Left ventricle myocardium inferior (tissue), 1 donor: ENCODE measurements at places on chromosomes 3 and 15. TPM values are rescaled to one million over a fixed set of nuclear protein-coding genes. Genes with fewer than 3 reads are reported as not detected.

DNA sequence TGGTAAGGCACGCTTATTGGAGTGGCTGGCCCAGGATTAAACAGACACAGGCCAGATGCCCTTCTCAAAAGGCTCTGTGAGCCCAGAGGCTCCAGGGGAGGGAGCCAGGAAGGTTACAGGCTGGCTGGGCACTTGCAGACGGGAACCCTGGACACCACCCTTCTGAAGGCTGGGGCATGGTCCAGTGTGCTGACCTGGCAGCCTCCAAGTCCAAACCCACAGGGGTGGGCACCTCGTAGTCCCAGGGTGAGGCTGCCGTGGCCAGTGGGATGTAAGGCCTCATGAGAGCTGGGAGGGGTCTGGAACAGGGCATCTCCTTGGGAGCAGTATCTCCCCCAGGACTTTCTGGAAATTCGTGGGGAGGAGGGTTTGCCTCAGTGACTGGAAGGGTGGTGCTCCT is 19.6 kb downstream of the EFCC1 start:
- H3K4me1 ChIP-seq = peaks cover 79% of the 10 kb centered on the region
- peak overlapping the region; percentile 81 for H3K27ac ChIP-seq
- H3K27me3 ChIP-seq = no peaks in the 10 kb centered on the region
- no peak overlapping the region for H3K4me3 ChIP-seq
- H3K36me3 ChIP-seq = no peaks in the 10 kb centered on the region

DNA sequence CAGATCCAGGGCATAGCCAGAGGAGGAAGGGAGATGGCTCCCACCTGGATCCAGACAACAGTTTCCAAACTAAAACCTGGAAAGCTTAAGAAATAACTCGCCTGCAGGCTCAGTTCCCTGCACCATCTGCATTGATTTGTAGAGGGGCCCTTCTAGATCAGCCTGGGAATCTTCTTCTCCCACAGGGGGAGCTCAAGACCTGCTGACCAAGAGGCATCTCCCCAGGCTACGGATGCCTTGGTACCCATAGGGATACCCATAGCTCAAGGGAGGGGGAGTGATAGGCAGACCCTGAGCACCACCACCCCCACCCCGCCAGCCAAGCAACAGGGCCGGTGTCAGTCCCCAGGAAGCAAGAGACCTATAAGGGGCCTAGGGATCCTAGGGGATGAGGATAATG is 28.0 kb upstream of the DCLK3 start:
- H3K36me3 ChIP-seq = no peaks in the 10 kb centered on the region
- DNase-seq = no peak
- H3K4me3 ChIP-seq = no peak overlapping the region
- H3K4me1 ChIP-seq = no peaks in the 10 kb centered on the region
- H3K27me3 ChIP-seq = no peaks in the 10 kb centered on the region

- H3K4me3 ChIP-seq = no peak overlapping the region
- no peaks in the 10 kb centered on the region for H3K36me3 ChIP-seq
- no peak overlapping the region for H3K27ac ChIP-seq
- H3K27me3 ChIP-seq = no peaks in the 10 kb centered on the region
- DNase-seq = no peak
Measured at GRCh38 chr3:68176600-68176999, 522.2 kb upstream of the SUCLG2 start.

DNA sequence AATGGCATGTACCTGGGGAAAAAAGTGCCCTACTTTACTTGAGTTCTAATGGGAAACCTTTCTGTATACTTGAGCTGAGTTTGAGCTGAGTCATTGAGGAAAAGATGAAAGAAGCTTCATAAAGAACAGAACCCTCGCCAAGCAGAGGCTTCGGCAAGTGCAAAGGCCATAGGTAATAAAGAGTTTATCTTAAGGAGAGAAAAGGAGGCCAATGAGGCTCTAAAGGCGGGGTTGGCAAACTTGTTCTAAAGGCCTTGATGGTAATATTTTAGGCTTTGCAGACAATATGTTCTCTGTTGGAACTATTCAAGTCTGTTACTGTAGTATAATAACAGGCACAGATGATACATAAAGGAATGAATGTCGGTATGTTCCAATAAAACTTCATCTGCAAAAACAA is 17.6 kb upstream of the TRAT1 start:
- no peak for DNase-seq
- H3K27me3 ChIP-seq = no peaks in the 10 kb centered on the region
- H3K4me3 ChIP-seq = no peak overlapping the region
- no peaks in the 10 kb centered on the region for H3K36me3 ChIP-seq
- H3K27ac ChIP-seq = no peak overlapping the region

GRCh38 chr3:38834717-38835116 is 18.7 kb upstream of the SCN10A start:
- H3K4me3 ChIP-seq = no peak overlapping the region
- H3K27me3 ChIP-seq = no peaks in the 10 kb centered on the region
- H3K27ac ChIP-seq = peak overlapping the region; percentile 58
- DNase-seq = no peak
- no peaks in the 10 kb centered on the region for H3K36me3 ChIP-seq

- H3K36me3 ChIP-seq = peaks cover 22% of the 10 kb centered on the region
- H3K4me1 ChIP-seq = no peaks in the 10 kb centered on the region
- no peak for DNase-seq
- H3K4me3 ChIP-seq = no peak overlapping the region
Measured at GRCh38 chr15:49328941-49329340, 94.1 kb upstream of the FGF7 start.

- H3K4me1 ChIP-seq = no peaks in the 10 kb centered on the region
- H3K36me3 ChIP-seq = no peaks in the 10 kb centered on the region
- H3K27me3 ChIP-seq = no peaks in the 10 kb centered on the region
- H3K27ac ChIP-seq = no peak overlapping the region
- no peak for DNase-seq
Measured at GRCh38 chr15:60843482-60843881, 364.5 kb upstream of the ICE2 start.

- no peaks in the 10 kb centered on the region for H3K27me3 ChIP-seq
- H3K4me1 ChIP-seq = peaks cover 30% of the 10 kb centered on the region
- no peak for DNase-seq
- H3K27ac ChIP-seq = no peak overlapping the region
- no peaks in the 10 kb centered on the region for H3K36me3 ChIP-seq
Measured at GRCh38 chr15:62953496-62954045, 89.0 kb upstream of the TPM1 start.

GRCh38 chr15:96416934-96417759 is 86.6 kb downstream of the NR2F2 start:
- peaks cover 17% of the 10 kb centered on the region for H3K4me1 ChIP-seq
- DNase-seq = no peak
- peaks cover 100% of the 10 kb centered on the region for H3K27me3 ChIP-seq
- no peak overlapping the region for H3K27ac ChIP-seq

DNA sequence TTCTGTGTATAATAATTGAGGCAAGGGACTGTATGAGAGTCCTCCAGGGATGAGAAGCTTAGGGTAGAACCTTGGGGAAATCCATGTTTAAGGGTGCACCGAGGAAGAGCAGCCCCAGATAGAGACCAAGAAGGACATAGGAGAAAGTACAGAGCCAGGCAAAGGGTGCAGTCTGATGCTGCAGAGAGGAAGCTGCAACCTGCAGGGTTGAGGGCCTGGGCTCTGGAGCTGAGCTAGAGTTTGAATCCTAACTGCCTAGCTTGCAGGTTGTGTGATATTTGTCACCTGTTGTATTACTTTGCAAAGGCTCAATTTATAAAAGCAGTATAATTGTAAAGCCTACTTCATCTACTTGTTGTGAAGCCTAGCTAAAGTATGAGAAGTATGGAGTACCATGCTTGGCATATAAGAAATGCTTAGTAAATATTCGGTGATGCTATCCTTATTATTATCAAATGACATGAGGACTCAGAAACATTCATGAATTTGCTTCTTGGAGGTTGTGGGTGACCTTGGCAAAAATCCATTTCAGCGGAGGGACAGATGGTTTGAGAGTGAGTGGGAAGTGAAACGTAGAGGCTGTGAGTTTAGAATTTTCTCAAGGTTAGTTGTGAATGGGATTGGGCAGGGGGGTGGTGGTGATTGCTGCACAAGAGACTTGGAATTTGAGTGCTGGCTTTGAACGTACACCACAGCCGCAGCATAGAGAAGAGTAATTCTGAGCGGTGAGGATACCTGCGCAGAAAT is 43.8 kb downstream of the PLCL2 start:
- H3K4me3 ChIP-seq = no peak overlapping the region
- H3K4me1 ChIP-seq = peaks cover 56% of the 10 kb centered on the region
- no peak overlapping the region for H3K27ac ChIP-seq
- H3K36me3 ChIP-seq = peaks cover 6% of the 10 kb centered on the region
- no peaks in the 10 kb centered on the region for H3K27me3 ChIP-seq

GRCh38 chr15:101185336-101185735 is 66.5 kb downstream of the CHSY1 start:
- peaks cover 82% of the 10 kb centered on the region for H3K4me1 ChIP-seq
- DNase-seq = no peak
- H3K4me3 ChIP-seq = no peak overlapping the region
- H3K27me3 ChIP-seq = no peaks in the 10 kb centered on the region
- peak overlapping the region; percentile 87 for H3K27ac ChIP-seq

DNA sequence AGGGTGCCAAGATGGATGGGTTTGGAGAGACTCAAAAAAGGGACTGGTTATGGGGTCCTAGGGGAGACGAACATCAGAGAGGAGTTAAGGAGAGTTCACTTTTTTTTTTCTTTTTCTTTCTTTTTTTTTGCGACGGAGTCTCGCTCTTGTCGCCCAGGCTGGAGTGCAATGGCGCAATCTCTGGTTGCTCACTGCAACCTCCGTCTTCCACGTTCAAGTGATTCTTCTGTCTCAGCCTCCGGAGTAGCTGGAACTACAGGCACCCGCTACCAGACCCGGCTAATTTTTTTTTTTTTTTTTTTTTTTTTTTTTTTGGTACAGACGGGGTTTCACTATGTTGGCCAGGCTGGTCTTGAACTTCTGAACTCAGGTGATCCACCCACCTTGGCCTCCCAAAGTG is 1.2 kb downstream of the SPINT1 start:
- peak overlapping the region; percentile 68 for H3K4me3 ChIP-seq
- peaks cover 18% of the 10 kb centered on the region for H3K4me1 ChIP-seq
- DNase-seq = no peak
- H3K36me3 ChIP-seq = no peaks in the 10 kb centered on the region

DNA sequence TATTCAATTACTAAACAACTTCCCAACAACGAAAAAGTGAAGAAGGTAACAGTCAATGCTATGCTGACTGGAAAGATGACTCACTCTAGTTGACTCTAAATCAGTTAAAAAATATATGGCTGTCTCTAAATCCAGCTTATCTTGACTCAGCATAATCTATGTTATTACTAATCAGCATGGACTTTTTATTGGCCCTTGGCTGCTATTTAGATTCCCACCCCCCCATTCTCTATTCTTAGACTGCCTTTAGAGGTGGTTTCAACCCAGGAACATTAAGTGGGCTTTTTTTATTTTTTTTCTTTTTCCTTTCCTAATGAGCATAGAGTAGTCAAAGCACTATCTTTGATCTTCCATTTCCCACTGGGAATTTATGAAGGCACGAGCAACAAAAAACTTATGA is 1.9 kb downstream of the PCOLCE2 start:
- no peak for DNase-seq
- H3K27ac ChIP-seq = no peak overlapping the region
- peak overlapping the region; percentile 76 for H3K4me3 ChIP-seq
- peaks cover 33% of the 10 kb centered on the region for H3K4me1 ChIP-seq
- no peaks in the 10 kb centered on the region for H3K36me3 ChIP-seq

- H3K27ac ChIP-seq = no peak overlapping the region
- no peaks in the 10 kb centered on the region for H3K27me3 ChIP-seq
- H3K4me1 ChIP-seq = peaks cover 18% of the 10 kb centered on the region
- no peak overlapping the region for H3K4me3 ChIP-seq
- DNase-seq = no peak
- H3K36me3 ChIP-seq = no peaks in the 10 kb centered on the region
Measured at GRCh38 chr15:68252925-68253534, 23.5 kb upstream of the CLN6 start.

- H3K27me3 ChIP-seq = peaks cover 8% of the 10 kb centered on the region
- H3K4me3 ChIP-seq = peak overlapping the region; percentile 71
- DNase-seq = peak; percentile 45
- peak overlapping the region; percentile 84 for H3K27ac ChIP-seq
- H3K4me1 ChIP-seq = peaks cover 56% of the 10 kb centered on the region
- no peaks in the 10 kb centered on the region for H3K36me3 ChIP-seq
Measured at GRCh38 chr3:192409201-192409837, 318.0 kb downstream of the FGF12 start.

DNA sequence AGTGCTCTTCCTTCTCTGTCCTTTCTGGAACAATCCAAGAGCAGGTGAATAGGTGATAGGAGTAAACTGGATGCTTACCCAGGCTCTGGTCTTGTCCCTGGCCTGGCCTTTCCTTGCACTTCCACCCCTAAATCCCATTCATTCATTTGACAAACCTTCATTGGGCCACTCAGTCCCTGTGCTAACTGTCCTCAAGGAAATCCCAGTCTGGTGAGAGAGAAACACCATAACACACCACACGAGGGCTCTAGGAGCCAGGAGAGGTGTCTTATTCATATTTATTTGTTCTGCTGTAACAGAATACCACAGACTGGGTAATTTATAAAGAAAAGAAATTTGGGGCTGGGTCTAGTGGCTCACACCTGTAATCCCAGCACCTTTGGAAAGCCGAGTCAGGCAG is 22.8 kb downstream of the EFCC1 start:
- H3K27me3 ChIP-seq = no peaks in the 10 kb centered on the region
- H3K4me3 ChIP-seq = no peak overlapping the region
- DNase-seq = no peak
- H3K27ac ChIP-seq = peak overlapping the region; percentile 81

DNA sequence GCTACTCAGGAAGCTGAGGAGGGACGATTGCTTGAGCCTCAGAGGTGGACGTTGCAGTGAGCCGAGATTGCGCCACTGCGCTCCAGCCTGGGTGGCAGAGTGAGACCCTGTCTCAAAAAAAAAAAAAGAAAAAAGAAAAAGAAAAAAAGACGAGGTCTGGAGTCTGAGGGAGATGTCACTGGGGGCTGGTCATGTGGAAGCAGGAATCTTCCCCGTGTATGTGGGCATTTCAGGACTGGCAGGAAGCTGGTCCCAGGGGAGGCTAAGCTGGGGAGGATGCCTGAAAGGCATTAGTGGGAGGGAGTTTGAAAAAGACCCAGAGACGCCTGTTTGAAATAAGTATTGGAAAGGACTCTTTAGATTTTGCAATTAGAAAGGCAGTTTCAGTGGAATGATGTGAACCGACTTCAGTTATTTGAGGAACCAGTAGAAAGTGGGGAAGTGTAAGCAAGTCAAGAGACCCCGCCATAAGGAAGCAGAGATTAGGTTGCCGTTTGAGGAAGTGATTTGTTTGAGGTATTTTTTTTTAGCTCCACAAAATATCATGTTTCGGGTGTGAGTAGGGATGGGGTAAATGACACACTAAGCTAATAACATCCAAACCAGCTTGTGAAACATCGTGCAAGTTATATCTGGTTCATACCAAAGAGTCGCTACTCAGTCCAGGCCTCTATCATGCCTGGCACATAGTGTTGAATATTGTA is 55.5 kb downstream of the ST6GAL1 start:
- no peaks in the 10 kb centered on the region for H3K36me3 ChIP-seq
- peak overlapping the region; percentile 65 for H3K27ac ChIP-seq
- peak overlapping the region; percentile 43 for H3K4me3 ChIP-seq

- peak overlapping the region; percentile 72 for H3K4me3 ChIP-seq
- H3K27me3 ChIP-seq = peaks cover 49% of the 10 kb centered on the region
- DNase-seq = peak; percentile 48
Measured at GRCh38 chr15:74365598-74366445, 1.6 kb downstream of the CYP11A1 start.

- no peak for DNase-seq
- no peaks in the 10 kb centered on the region for H3K27me3 ChIP-seq
- no peaks in the 10 kb centered on the region for H3K36me3 ChIP-seq
Measured at GRCh38 chr15:40323953-40324937, 753 bp downstream of the INAFM2 start.

TJP1 gene
- total RNA-seq = 108 TPM

CPB1 gene
- not detected for total RNA-seq

CHRNA5 gene
- 2.2 TPM for total RNA-seq

CYFIP1 gene
- 24.1 TPM for total RNA-seq

UROC1 gene
- total RNA-seq = not detected

GOLGA8H gene
- 0.16 TPM for total RNA-seq

GOLGA6D gene
- not detected for total RNA-seq

ERC2 gene
- 0.99 TPM for total RNA-seq

COPG1 gene
- total RNA-seq = 86.1 TPM

GXYLT2 gene
- total RNA-seq = 16.2 TPM

LRRC49 gene
- total RNA-seq = 86.6 TPM
